Dermis microvascular lymphatic vessel endothelial cell (primary cell): ENCODE measurements at places on chromosomes 3 and 15. TPM values are rescaled to one million over a fixed set of nuclear protein-coding genes. Genes with fewer than 3 reads are reported as not detected.

The COLQ gene
- 0.39 and 1.9 TPM in 2 replicates for total RNA-seq

The ATG3 gene
- 53.5 and 62.0 TPM in 2 replicates for total RNA-seq

The ST3GAL6 gene
- total RNA-seq, result 7.2 and 44.5 TPM in 2 replicates

DNA sequence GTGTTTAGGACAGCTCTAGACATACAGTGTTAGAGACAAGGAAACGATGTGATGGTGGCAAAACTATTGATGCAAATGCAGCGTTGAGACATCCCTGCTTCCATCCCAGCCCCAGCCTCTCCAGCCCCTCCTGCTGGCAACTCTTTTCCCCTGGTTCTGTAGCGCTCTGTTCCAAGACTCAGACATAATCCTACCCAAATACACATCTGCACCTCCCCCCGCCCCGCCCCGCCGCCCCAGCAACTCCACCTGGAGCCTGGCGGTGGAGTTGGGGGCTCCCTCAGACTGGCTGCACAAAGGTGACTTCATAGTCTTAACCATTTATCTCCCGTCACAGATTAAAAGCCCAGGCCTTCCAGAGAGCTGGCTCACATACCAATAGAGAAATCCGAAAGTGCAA lies 7.2 kb upstream of the SEC22A start:
- no peak for DNase-seq

GRCh38 chr15:92226020-92226612 lies 167.6 kb upstream of the ST8SIA2 start:
- DNase-seq, result no peak
